ENCODE measurements at places on chromosomes 2 and 18. TPM values are rescaled to one million over a fixed set of nuclear protein-coding genes. Genes with fewer than 3 reads are reported as not detected.

The SPR gene
- total RNA-seq: 51.8 TPM

GRCh38 chr18:50051288-50051687 is 143.7 kb downstream of the MYO5B start:
- no peak for DNase-seq

DNA sequence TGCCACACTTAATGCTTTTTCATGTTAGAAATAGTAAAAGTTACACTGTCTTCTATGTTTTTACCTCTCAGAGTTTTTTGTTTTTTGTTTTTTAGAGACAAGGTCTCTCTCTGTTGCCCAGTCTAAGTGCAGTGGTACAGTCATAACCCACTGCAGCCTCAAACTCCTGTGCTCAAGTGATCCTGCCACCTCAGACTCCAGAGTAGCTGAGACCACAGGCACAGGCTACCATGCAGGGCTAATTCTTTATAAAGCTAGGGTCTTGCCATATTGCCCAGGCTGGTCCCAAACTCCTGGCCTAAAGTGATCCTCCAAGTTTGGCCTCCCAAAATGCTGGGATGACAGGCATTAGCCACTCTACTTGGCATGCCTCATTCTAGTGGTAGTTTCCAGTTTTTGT is 33.1 kb downstream of the GLS start:
- DNase-seq: no peak

The ANKRD30B gene
- total RNA-seq: not detected

DNA sequence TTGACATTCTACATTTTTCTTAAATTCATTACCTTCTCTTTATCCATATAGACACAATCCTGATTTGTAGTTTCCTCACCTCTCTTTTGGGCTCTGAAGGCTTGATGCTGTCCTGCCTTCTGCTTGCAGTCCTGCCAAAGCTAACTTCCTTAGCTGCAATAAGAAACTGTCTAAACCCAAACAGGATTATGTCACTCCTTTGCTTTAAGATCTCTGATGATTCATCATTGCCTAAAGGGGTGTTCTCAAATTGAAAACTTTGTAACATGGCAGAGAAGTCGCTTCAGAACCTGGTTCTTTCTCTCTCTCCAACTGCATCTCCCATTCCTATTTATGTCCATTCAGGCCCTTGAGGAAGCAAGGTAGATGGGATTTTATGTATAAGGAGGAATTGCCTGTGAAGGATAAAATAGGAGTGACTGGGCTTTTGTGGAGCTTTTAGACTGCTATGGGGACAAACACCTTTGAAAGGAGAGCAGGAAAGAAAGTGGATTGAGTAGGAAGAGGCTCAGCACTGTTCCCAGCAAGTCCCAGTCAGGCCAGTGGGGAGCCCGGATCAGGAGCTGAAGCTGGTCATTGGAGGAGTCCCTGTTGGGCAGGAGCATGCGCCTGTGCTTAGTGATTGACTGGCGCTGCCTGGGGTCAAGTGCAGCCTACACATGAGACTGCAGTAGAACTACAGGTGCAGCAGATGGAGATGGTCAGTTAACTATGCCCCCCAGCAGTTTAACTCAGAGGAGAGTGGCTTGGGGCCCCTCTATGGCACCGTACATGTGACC is 390.6 kb downstream of the CTNNA2 start:
- DNase-seq: no peak

DNA sequence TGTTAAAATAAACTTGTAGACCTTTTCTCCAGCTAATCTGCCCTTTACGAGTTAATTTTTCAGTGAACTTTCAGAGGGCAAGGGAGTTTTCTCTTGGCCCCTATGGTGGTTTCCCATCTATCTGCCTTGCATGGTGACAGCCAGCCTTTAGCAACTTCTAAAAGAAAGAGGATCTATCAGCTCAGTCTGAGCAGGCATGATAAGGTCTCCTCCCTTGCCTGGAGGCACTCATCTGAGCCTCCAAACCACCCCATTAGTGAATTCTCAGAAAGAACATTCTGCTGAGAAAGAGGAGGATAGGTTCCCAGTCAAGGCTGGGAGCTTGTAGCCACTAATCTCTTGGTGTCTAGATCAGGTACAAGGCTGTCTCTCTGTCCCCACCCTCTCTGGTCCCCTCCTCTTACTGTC is 10.7 kb upstream of the GYPC start:
- DNase-seq: no peak

The EVX2 gene
- total RNA-seq: 1.9 TPM

DNA sequence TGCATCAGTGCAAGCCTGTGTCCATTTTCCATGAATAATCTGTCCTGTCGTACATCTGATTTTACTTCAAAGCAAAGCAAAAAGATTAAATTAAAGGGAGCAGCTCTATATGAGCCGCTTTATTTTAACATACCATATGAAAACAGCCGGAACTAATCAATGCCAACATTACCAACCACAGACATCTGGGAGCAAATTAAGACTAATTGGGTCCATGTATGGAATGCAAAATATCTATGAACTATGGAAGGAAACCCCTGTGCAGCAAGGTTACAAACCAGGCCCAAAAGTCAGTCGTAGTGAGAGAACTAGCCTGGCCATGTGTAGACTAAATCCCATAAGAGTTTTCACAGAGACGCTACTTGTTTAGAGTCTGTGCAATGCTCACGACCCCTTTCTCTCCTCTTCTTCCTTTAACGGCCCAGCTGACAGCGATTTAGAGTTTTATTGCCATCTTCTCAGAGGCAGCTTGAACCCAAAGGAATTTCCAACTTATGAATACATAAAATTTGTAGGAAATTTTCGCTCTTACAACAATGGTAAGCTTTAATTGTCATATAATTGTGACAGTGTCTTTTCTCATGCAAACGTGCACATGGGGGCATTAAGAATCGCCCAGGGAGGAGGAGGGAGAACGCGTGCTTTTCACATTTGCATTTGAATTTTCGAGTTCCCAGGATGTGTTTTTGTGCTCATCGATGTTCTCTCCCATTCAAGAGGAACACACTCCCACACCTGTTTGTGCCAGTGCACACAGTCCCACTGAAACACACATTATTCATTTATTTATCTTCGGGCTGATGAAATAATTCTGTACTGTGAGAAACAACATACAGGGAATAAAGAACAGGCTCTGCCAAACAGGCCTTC is 52.9 kb upstream of the RPL31 start:
- no peak for DNase-seq

The KLF7 gene
- total RNA-seq: 26.3 TPM

GRCh38 chr18:26809346-26809745 is 56.2 kb downstream of the AQP4 start:
- DNase-seq: no peak

DNA sequence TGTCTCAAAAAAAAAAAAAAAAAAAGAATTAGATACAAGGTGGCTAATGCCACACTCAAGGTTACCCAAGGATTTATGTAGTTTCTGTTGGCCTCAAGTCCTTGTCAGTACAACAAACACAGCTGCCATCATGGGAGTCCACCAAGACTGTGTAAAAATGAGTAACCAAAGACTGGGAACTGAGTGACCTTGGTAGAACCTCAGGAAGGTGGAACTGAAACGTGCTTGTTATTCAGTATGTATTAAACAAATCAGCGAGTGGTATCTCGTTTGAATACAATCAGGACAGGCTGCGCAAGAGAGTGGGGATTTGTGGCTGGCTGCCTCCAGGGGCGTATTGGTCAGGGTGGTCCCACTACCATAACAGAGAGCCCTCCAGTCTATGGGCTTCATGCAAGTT is 1.6 kb upstream of the SFTPB start:
- peak; percentile 30 for DNase-seq

- no peak for DNase-seq
Measured at GRCh38 chr2:45814951-45815621, 163.6 kb downstream of the PRKCE start.

The DPP10 gene
- total RNA-seq: 3.6 TPM

GRCh38 chr2:200320344-200320743 is 13.9 kb downstream of the SPATS2L start:
- DNase-seq: no peak

The GALNT14 gene
- not detected for total RNA-seq

DNA sequence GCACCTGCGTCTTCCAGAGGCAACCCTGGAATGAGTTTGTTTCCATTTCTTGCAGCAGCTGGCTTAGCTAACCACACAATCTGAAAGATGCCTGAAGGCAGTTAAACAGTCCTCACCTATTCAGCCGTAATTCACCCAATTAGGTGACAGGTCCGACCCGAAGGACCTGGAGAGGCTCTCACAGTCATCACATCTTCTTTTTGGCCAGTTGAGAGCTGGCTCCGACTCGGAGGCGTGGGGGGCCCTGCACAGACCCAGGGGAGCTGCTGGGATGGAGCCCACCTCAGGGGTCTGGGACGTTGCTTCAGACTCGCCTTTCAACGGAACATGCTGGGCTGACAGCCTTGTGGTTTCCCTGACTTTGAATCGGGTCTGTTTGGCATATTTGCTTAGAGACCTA is 187.3 kb downstream of the RTP5 start:
- DNase-seq: peak; percentile 32

- DNase-seq: no peak
Measured at GRCh38 chr2:60867848-60868247, 13.5 kb upstream of the REL start.

- no peak for DNase-seq
Measured at GRCh38 chr18:36017232-36017631, 44.8 kb downstream of the RMP24 start.

The CRYBA2 gene
- total RNA-seq: not detected

- DNase-seq: no peak
Measured at GRCh38 chr2:120317180-120317533, 28.8 kb upstream of the INHBB start.

GRCh38 chr2:209593930-209594329 is 170.1 kb downstream of the MAP2 start:
- no peak for DNase-seq

DNA sequence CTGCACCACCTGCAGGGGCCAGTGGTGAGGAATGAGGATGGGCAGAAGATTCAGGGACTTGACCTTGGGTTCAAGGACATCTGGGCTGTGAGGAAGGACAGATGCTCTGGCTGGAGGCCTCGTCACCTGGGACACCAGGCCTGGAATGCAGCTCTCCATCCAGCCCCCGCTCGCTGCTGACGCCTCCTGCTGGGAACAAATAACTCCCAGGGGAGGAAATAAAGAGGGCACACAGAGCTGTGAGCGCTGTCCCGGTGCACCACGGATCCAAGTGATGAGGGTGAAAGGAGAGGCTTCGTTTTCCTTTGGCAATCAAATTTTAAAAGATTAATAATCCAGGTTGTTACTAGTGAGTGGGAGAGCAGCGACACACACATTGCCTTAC is 368.0 kb upstream of the MYT1L start:
- DNase-seq: no peak

GRCh38 chr18:29979881-29980280 is 1062.7 kb downstream of the DSC3 start:
- DNase-seq: no peak

The HOXD13 gene
- 34.7 TPM for total RNA-seq

The ORC4 gene
- 66.0 TPM for total RNA-seq

The ERICH2 gene
- total RNA-seq: not detected

The PDE1A gene
- 31.3 TPM for total RNA-seq

DNA sequence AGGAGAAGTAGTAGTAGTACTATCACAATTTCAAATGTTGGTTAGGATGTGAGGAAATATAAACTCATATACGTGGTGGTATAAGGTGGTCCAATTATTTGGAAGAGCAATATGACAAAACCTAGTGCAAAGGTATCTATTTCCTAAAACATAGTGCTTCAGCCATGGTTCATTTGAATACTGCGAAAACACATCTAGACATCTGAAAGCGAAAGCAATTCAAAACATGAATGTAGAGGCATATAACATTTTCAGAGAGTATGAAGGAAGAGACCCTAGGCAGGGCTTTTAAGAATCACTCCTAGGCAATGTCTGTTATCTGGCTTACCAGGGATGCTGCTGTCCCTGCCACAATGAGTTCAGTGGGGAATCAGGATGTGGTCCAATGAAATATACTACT is 1085.8 kb downstream of the TDRD15 start:
- DNase-seq: no peak

The GCG gene
- total RNA-seq: not detected

GRCh38 chr2:61670591-61671501 is 132.7 kb upstream of the XPO1 start:
- DNase-seq: peak; percentile 79

The KCNIP3 gene
- 12.2 TPM for total RNA-seq

DNA sequence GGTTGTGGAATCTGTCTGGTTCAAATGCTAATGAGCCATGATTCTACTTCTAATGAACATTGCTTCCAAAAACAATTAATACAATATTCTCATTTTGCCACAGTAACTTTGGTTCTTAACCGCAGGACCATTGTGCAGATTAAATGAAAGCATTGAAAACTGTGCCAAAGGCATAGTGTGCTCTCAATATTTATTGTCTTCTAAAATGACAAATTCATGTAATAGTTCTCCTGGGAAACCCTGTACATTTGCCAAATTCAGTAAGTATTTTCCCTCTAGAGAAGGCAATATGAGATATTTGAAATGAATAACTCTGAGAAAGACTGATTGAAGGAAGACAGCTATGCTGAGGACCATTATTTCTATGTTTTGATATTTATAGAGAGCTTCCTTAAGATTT is 246.3 kb downstream of the CCDC102B start:
- no peak for DNase-seq

The TACR1 gene
- 0.54 TPM for total RNA-seq

The ACMSD gene
- total RNA-seq: not detected

The TSPYL6 gene
- total RNA-seq: not detected

GRCh38 chr2:130824492-130825061 is 12.1 kb upstream of the ARHGEF4 start:
- DNase-seq: no peak

- DNase-seq: no peak
Measured at GRCh38 chr2:197211881-197212342, 98.7 kb downstream of the ANKRD44 start.

The TMEM163 gene
- 1.4 TPM for total RNA-seq
